Hepatocyte (in vitro differentiated cells): ENCODE measurements at places on chromosomes 2 and 18. TPM values are rescaled to one million over a fixed set of nuclear protein-coding genes. Genes with fewer than 3 reads are reported as not detected.

The NOSTRIN gene
- 5.8 and 10.1 TPM in 2 replicates for polyA plus RNA-seq

The TUBA3D gene
- polyA plus RNA-seq = 65.1 and 86.7 TPM in 2 replicates

The GREB1 gene
- polyA plus RNA-seq = 3.3 and 6.4 TPM in 2 replicates

The ALPI gene
- polyA plus RNA-seq = 2.7 and 3.5 TPM in 2 replicates

The ARHGEF33 gene
- polyA plus RNA-seq = 0.31 and 0.62 TPM in 2 replicates

DNA sequence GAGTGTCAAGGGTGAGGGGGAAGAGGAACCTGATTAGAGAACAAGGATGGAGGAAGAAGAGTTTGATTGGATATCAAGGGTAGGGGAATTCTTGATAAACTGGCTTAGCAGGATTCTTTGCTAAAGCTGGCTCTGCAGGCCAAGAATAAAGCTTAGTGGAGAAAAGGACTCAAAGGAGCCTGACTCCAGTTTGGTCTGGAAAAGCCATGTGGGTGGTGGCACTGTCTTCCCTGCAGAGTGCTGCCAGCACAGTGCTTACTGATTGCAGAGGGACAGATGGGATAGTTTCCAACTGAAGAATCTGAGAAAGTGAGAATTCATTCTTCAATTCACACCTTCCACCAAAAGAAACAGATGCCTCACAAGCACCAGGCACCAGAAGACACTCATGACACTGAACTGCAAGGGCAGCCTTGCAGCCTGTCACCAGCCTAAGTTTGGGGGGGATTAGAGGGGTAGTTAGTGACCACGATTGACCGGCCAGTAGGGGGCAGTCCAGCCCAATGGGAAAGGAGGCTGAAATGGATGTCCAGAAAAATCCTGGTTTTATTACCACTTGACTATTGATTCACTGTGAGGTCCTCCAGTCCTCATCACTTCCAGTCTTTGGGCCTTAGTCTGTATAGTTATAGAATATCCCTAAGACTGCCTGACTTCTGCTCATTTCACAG is 334.5 kb downstream of the SMAD2 start:
- DNase-seq = no peak

GRCh38 chr2:23120161-23120560 is 264.8 kb upstream of the KLHL29 start:
- DNase-seq = no peak

GRCh38 chr2:127951026-127951425 is 65.3 kb upstream of the AMMECR1L start:
- peak; percentile 38 for DNase-seq

DNA sequence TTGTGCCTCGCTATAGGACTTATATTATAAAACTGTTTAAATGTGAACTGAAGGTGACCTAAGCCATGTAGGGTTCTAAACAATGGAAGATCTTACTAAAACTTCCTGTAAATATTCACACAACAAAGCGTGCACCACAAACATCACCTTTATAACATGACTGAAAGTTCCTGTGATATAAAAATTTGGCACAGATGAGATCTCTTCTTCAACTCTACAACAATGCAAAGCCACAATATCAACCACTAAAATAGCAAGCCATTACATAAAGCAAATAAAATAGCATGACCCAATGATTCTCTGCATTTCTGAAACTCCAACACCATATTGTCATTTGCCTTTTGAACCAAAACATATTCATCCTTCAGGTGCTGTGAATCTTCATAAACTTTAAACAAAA is 3.5 kb downstream of the YES1 start:
- DNase-seq = no peak

GRCh38 chr18:44747157-44747556 is 66.5 kb downstream of the SETBP1 start:
- DNase-seq = no peak
